Stimulated activated CD4-positive, alpha-beta T cell treated with anti-CD3 and anti-CD28 coated beads, Interleukin-1b, Interleukin-23, amount 100 ng/mL, for 1 hour (primary cell): ENCODE measurements at places on chromosomes 7 and 10.
A peak's percentile ranks its signal among the peaks of the same experiment; 100 is the strongest.

GRCh38 chr10:124744102-124745050 is at the start of gene FAM53B:
TSS of gene FAM53B (minus strand) at chr10:124744378. CDS start at chr10:124706713, 37,665 bp downstream.
- peak; percentile 45 for DNase-seq

GRCh38 chr7:125847692-125848091 is 918.1 kb upstream of the POT1 start:
- DNase-seq: no peak

DNA sequence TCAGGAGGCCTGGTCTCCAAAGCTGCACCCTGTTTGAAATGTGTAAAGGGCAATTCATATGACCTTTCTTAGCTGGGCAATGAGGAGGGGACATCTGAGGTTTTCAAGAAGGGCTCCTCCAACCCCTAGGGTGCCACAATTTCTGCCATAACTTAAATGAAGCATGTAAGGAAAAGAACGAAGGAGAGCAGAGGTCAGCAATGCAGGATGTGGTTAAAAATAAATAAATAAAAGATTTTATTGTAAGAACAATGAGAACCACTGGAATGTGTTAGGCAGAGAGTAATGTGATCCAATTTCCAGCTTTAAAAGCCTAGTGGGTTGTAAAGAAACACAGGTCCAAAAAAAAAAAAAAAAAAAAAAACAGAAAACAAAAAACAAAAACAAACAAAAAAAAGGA is 673.1 kb downstream of the TNS3 start:
- DNase-seq: no peak

DNA sequence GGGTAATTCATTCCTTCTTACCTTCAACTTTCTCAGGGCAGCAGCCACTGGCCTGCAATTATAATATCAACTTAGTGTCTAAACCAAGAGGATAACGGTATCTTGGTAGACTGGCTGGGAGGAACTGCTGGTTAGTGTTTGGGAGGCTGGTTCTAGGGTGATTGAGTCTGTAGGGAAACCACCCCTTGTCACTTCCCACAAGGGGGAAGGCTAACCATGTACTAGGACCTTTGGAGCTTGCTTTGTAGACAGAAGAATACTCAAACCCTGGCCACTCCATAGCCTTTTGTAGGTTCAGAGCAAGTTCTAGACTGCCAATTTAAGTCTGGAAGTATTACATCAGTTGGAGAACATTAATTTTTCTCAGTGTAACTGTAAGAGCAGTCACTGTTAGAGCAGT is 51.3 kb downstream of the NHLRC2 start:
- no peak for DNase-seq

GRCh38 chr10:132990684-132991545 is 48.5 kb upstream of the CFAP46 start:
- no peak for DNase-seq

- no peak for DNase-seq
These were observed 238.8 kb upstream of the LYZL1 start for GRCh38 chr10:29050081-29050480.

GRCh38 chr7:79291498-79291865 is 162.0 kb downstream of the MAGI2 start:
- DNase-seq: no peak

DNA sequence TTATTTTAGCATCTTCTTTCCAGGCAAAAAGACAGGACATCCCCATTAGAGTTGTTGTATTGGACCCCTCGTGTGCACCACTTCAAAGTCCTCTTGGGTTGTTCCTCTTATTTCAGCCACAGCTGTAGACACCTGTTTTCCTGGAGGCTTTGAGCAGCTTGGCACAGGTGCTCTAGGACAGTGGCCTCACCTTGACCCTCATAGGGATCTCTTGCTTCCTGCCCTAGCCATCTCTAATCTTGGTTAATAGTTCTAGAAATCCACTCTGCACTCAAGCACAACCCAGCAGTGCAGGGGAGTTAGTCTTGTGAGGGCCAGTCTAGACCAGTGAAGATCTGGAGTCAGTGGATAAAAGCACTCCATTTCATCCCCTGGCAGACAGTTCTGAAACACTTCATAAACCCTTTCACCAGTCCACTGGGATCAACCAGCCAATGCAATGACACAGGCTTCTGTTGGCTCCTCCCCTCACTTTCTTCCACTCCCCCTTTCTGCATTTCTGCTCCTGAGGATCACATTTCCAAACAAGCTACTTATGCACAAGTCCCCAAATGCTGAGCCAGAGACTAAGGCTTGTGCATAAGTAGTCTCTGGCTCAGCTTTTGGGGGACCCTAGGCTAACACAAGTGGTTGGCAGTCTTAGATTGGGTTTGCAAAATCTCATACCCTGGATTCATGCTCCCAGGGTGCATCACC is 131.5 kb upstream of the LAMB4 start:
- no peak for DNase-seq

DNA sequence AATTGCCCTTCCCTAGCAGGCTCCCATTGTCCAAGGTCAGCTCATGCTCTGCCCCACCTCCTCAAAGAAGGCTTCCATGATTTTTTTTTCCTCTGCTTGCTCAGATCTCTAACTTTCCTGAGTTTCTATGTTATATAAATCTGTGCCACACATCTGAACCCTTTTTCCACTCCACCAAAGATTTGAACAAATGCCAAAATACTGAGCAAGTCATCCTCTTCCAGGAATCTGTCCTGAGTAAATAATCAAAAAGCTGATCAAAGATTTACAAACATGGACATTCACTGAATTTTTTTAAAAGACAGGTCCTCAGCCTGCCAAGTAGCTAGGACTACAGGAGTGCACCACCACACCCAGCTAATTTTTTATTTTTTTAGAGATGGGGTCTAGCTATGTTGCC is 102.8 kb upstream of the ARID5B start:
- DNase-seq: no peak

GRCh38 chr10:67772894-67773511 is 65.0 kb downstream of the DNAJC12 start:
- no peak for DNase-seq

- DNase-seq: no peak
These were observed 254.8 kb downstream of the INHBA start for GRCh38 chr7:41448104-41448503.

DNA sequence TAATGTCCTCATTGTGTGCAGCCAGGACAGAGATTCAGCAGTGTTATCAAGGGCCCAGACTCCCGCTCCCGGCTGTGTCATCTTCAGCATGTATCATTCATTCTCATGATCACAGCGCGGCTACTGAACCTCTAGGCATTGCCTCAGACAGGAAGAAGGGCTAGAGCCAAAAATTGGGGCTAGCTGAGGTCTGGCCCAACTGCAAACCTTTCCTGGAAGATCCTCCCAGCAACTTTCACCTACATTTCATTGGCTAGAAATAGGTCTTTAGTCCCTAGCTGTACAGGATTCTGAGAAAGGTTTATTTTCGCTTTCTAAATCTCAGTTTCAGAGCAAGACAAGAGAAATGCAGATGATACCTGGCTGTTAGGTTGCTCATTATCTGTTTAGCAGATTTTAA is 81.9 kb downstream of the CREM start:
- DNase-seq: no peak

- no peak for DNase-seq
These were observed 823.5 kb downstream of the GRID1 start for GRCh38 chr10:85542936-85543730.

- no peak for DNase-seq
These were observed 4.5 kb downstream of the NEUROG3 start for GRCh38 chr10:69568472-69569395.

DNA sequence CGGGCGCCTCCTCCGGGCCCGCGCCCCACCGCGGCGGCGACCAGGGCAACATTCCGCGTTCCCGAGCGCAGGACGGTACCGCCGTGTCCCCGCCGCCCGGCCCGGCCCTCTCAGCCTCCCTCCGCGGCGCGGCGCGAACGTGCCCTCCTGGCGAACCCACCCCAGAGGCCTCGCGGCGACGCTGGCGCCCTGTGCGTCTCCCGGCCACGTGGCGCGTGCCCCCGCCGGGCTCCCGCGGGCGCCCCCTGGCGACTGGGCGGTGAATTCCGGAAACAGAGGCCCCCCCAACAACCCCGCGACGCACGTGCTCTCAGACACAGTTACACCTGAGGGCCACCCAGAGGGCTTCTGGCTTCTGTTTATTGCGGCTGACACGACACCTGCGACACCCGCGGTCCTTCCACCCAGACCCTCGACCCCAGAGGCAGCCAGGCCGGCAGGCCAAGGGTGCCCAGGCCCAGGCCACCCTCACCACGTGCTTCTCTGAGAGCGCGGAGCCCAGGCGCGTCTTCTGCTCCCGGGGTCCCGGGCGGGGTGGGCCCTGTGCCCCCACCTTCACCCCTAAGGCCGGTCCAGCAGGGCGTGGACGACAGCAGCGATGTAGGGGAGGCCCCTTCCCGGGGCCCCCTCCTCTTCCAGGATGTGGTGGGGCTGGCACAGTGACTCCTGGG is at the start of gene SAP25:
Gene SAP25 (minus strand): TSS at position 210 of the 671 bp plus-strand sequence. CDS start 158 bp downstream, at position 52.
- DNase-seq: no peak

GRCh38 chr7:123154231-123154860 is 45.4 kb downstream of the SLC13A1 start:
- peak; percentile 4 for DNase-seq

GRCh38 chr7:105760551-105761447 is 115.6 kb downstream of the ATXN7L1 start:
- DNase-seq: no peak

GRCh38 chr7:79837915-79838314 is 296.7 kb upstream of the GNAI1 start:
- no peak for DNase-seq

GRCh38 chr7:40899151-40899550 is 764.3 kb downstream of the SUGCT start:
- DNase-seq: no peak

DNA sequence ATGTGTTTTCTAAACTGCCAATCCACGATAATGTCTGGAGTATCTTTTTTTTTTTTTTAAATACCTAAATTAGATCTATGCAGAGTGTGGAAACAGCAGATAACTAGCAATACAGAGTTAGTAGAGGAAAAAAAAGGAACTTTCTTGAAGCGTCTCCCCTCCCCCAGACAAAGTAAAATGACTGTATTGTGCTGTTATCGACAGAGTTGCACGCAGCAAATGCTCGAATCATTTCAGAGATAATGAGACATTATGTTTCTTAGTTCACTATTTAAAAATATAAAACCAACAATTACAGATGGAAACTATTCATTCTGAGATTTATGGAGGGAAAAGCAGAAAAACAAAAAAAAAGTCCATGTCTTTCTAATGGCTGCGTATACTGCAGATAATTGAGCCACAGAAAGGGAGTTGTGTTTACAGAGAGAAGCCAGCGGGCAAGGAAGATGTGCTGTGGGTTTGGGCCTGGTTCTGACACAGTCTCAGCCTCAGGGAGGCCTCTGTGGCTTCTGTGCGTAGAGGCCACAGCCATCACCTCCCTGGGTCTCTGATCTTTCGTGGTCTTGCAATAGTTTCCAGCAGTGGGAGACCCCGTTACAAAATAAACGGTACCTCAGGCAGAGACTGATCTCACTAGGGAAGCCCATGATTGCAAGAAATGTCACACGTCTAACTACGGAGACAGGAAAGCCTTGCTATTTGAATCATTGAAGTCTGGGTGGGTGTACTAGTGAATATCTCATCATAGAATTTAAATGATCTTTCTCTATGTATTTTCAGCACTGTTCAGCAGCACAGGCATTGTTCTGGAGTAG is 19.1 kb upstream of the KLF6 start:
- no peak for DNase-seq

- DNase-seq: no peak
These were observed 3.2 kb downstream of the TES start for GRCh38 chr7:116213361-116214130.

- no peak for DNase-seq
These were observed 128.2 kb downstream of the SPAG6 start for GRCh38 chr10:22473459-22473858.

GRCh38 chr7:2037808-2038522 is 194.8 kb downstream of the MAD1L1 start:
- no peak for DNase-seq

DNA sequence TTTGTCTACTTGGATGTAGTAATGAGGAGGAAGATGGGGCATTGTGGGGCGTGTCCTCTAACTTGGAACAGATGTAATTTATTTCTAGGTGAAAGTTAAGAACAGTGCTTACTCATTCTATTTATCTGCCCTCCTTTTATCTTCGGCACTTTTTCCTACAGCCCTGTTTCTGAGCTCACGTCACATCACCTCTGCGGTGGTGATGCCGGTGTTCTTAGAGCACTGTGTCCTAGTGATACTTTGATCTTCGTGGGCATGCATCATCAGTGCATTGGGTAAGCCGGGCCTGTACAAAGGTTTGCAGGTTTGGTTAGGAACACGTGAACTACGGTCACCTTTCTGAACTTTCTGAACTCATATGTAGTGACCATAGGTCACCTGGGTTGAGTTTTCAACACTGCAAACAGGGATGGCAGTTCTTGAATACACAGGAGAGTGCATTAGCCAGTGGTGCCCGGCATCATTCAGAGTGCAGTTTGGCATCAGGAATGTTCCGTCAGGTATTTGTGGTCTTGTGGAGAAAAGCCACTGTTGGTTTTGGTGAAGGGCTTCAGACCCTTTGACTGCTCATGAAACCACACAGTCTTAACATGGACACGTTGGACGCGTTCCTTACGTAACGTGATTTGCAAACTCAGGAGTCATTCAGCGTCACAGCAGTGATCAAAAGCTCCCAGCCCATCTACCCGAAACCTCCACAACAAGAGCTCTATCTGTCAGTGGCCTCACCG is 5.6 kb downstream of the POR start:
- DNase-seq: no peak

DNA sequence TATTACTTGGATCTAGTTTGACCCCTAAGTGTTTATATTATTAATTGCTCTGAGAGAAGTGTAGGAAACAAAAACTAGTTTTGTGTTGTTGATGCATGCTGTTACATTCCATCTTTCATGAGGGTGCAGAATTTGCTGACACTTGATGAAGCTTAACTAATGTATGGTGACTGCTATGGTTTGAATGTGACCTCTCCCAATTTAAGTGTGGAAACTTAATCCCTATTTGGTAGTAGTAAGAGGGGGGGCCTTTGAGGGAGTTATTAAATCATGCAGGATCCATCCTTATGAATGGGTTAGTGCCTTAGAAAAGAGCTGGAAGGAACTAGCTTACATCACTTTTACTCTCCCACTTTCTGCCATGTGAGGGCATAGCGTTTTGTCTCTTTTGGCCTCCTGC is 142.5 kb downstream of the PCLO start:
- no peak for DNase-seq

DNA sequence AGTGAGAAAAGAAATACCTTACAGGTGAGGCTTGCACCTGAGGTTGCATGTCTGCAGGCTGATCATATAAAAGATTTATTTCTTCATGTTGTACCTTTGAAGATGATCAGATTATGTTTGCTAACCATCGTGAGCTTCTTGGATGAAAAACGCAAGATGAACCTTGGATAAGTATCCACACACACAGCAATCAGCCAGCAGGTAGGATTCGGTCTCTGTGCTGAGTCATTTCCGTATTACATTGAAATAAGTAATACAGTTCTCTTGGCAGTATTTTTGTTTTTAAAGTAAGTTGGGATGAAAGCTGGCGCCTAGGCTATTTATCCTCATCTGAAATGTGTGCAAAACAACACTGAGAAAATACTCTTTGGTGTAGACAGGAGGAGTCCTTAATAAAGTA is 109.0 kb upstream of the PRKCQ start:
- DNase-seq: no peak

GRCh38 chr10:132793871-132794849 is 8.2 kb upstream of the NKX6-2 start:
- DNase-seq: no peak
